ENCODE measurements at places on chromosomes 3 and 15.
A peak's percentile ranks its signal among the peaks of the same experiment; 100 is the strongest.

DNA sequence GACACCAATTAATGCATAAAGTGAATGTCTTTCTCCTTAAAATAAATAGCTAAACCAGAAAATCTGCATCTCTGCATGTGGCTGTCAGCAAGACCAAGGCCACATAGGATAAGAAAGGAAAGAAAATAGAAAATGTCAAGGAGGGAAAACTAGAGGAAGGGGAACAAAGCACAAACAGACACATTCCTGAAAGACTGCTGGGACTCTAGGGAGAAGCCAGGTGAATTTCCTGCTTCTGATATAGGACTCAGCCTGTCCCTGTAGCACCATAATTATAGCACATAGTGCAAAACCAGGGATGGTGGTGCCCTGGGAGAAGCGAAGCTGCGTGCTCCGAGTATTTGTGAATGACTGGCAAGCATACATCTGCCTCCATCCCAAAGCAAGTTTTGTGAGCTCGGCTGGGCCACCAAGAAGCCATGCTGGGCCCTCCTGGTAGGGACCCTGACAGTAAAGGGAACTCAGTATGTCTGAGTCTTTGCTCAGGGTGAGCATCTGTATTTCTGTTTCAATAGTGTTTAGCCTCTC, 14.2 kb downstream of the FSTL1 start:
- DNase-seq, result no peak

- no peak for DNase-seq
Observed at GRCh38 chr3:170179432-170179831, 2.1 kb downstream of the PHC3 start.

GRCh38 chr3:110576960-110577359, 494.7 kb upstream of the NECTIN3 start:
- no peak for DNase-seq

DNA sequence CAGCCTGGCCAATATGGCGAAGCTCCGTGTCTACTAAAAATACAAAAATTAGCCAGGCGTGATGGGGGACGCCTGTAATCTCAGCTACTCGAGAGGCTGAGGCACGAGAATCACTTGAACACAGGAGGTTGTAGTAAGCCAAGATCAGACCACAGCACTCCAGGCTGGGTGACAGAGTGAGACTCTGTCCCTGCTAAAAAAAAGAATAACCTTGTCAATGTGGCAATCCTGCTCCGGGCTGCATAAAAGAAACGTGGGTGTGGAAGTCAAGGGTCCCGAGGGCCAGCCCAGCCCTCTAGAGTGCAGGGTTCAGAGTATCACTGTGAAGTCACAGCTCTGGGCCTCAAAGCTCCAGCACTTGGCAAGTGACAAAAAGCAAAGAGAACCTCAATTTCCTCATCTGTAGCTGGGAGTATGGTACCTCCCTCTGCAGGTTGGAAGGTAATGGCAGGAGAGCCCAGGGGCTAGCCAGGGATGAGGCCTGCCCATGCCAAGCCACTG, 73.5 kb upstream of the IQSEC1 start:
- DNase-seq, result no peak

- peak; percentile 64 for DNase-seq
Observed at GRCh38 chr3:18446149-18446825, 21.1 kb upstream of the SATB1 start.

GRCh38 chr3:51156147-51156546, 228.9 kb upstream of the MANF start:
- DNase-seq, result no peak

DNA sequence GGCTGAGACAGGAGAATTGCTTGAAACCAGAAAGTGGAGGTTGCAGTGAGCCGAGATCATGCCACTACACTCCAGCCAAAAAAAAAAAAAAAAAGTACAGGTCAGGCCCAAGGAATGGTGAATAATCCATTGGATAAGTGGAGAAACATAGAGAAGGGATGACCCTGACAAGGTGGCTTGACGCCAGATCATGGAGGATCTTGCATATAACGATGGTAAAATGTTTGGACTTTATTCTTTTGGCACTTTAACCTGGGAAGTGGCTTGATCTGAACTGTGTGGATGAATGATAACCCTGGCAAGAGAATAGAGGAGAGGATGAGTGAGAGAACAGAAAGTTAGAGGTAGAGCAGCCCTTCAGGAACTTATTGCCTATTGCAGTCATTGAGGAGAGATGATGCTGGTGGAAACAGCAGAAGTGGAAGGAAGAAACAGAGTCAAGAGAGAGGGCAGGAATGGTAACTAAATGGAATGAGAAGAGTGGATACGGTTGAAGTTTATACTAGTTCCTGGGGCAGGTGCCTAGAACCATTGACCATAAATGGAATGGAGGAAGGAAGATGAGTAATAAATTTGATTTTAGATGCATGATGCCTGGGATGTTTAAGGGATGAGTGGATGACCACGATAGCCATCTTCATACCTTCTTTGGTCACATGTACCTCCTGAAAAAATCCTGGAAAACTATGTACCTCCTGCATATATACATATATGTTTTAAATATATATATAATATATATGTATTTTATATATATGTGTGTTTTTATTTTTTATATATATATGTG, 57.8 kb downstream of the BLM start:
- DNase-seq, result no peak

GRCh38 chr3:97910931-97911351, 61.3 kb downstream of the RIOX2 start:
- DNase-seq, result no peak

DNA sequence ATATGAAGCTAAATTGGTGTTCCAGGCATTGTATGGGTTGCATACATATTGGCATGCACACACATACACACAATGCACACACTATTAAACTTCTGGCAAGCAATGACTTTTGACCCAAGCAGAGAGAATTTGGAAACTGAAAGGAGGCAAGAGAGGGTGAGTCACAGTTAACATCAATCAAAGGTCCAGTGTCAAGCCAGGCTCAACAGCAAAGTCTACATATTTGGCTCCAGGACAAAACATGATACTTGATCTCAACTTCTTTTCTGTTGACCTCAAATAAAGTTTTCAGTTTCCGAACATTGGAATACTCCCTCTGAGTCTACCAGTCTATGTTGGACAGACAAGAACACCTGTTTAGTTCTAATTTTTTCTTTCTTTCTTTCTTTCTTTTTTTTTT, 28.3 kb downstream of the IL12A start:
- no peak for DNase-seq

GRCh38 chr3:27542476-27542875, 58.3 kb upstream of the SLC4A7 start:
- DNase-seq, result no peak

DNA sequence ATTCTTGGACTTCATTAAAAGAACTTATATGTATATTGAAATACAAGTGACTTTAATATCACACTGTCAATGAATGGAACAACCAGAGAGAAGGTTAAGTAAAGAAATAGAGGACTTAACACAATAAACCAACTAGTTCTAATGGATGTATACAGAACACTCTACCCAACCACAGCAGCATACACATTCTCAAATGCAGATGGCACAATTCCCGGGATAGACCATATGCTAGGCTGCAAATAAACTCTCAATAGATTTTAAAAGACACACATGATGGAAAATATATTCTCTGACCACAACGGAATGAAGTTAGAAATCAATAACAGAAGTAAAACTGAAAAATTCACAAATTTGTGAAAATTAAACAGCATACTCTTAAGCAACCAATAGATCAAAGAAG, 214.3 kb upstream of the LINGO1 start:
- DNase-seq, result no peak

DNA sequence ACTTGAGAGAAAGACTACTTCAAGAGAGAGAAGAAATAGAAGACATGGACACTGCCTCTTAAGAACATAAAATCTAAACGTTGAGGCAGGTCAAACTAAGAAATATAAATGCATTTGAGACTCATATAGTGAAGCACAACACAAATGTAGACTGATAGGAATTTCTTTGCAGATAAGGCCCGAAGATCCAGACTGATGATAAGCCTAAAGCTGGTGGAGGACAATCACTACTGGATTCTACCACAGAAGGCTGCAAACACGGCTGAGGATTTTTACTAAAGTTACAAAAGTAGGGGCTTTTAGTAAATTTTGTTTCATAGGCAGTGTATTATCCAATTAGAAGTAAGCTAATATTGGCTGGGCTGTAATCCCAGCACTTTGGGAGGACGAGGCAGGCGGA, 278.3 kb downstream of the RAP2B start:
- no peak for DNase-seq

DNA sequence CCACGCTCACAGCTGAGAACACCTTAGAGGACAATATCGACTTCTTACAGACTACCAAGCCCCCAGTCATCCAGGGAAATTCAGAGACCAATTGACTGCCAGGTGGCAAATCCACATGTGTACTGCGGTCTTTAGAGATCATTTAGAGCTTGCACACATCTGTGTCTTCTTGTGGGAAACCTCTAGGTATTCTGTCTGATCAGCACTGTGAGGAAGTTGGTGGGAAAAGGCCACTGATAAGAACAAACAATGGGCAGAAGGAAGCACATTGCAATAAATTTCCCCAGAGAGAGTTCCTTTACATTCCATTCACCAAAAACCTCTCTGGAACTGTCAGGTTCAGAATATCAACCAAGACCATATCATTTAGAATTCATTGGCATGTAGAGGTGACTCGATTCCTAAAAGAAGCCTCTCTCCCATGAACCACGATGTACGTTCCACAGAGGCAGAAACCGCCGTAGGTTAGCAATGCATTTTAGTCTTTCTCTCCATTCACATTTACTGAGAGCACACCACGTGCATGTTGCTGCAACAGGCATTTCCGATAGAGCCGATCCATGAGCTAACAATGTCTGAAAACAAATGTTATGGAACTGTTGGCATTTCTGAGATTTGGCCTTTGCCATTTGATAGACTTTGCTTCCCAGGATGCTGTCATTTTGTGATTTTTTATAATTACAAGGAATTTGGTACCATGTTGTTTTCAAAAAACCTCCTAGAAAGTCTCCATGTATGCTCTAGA, 287.3 kb upstream of the TPRG1 start:
- DNase-seq, result no peak

- no peak for DNase-seq
Observed at GRCh38 chr15:64755427-64755940, 19.9 kb downstream of the RBPMS2 start.

- DNase-seq, result peak; percentile 30
Observed at GRCh38 chr3:128794067-128794768, 68.2 kb downstream of the RAB7A start.

DNA sequence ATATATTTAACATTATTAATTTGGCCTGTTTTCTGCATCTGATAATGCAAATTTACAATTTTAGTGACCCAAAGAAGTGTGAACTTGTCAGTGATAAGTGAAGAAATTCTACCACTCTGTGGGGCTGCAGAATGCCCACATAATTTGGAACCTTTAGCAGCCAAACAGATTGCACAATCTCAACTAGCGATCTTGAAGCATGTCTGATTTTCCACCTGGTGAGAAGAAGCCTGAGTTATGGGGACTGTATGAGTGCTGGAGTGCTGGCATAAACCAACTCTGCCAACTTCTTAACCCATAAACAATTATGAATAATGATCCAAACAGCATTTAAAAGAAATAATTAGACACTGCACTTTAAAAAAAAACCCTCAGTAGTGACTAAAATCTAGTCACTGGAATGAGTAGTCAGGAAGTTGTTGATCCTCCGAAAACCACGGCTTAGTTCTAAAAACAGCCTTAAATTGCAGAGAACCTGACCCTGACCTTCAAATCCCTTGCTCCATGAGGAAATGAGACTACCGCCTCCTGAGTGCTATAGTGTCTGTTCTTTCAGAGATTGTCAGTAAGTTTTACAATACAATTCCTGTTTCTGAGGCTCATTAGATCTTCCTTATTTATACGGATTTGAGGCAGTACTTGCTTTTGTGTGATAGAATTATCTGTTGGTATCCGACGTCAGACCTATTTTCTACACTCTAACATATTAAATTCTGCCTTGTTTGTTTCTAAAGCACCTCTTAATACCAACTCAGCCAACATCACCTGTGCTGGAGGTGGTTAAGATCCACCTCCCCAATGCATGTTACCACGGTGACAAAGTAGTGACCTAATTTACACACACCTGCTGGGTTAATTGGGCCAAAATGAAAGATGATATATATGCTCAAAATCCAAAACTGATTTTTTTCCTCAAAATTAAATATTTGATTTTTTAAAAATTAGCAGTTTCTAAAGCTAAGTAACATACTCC, 267.7 kb downstream of the ZBTB20 start:
- no peak for DNase-seq
